ENCODE measurements at places on chromosomes 12 and 14. TPM values are rescaled to one million over a fixed set of nuclear protein-coding genes. Genes with fewer than 3 reads are reported as not detected.

Gene IRF9
- 14.5 TPM for total RNA-seq

Gene WDR89
- 10.8 TPM for total RNA-seq

Gene STYK1
- 0.55 TPM for total RNA-seq

Gene KCNC2
- not detected for total RNA-seq

Gene CCDC60
- not detected for total RNA-seq
